ENCODE measurements at places on chromosomes 12 and 14. TPM values are rescaled to one million over a fixed set of nuclear protein-coding genes. Genes with fewer than 3 reads are reported as not detected.

The GUCY2C gene
- total RNA-seq: not detected

The CCDC197 gene
- total RNA-seq: 0.11 TPM

The BRI3BP gene
- total RNA-seq: 39.3 TPM

The CCDC196 gene
- total RNA-seq: not detected

The PMCH gene
- total RNA-seq: 210 TPM

The VRTN gene
- total RNA-seq: not detected

The CNTN1 gene
- not detected for total RNA-seq

The ANKRD52 gene
- 78.0 TPM for total RNA-seq

The TRIM9 gene
- total RNA-seq: 0.46 TPM

The ESRRB gene
- total RNA-seq: 0.23 TPM

The AKAP3 gene
- 0.71 TPM for total RNA-seq

The CLEC12A gene
- 0.30 TPM for total RNA-seq

The PIANP gene
- total RNA-seq: 0.18 TPM

The TBC1D30 gene
- total RNA-seq: 0.84 TPM

The TMTC1 gene
- total RNA-seq: 1.4 TPM

The NEUROD4 gene
- not detected for total RNA-seq

The SLC5A8 gene
- total RNA-seq: not detected

The FOXN4 gene
- total RNA-seq: not detected

The LTBR gene
- total RNA-seq: 0.32 TPM

The ADGRD1 gene
- 7.7 TPM for total RNA-seq

The FITM1 gene
- total RNA-seq: 1.0 TPM

The SIX6 gene
- not detected for total RNA-seq

The ATP2A2 gene
- total RNA-seq: 213 TPM

The CELA1 gene
- total RNA-seq: not detected

All from activated T-helper 2 cell treated with anti-CD3 and anti-CD28 coated beads, Interferon-gamma antibody, Interleukin-2, Interleukin-4, amounts not matched to agents 10 μg/mL and 5 μg/mL and 100 μg/mL, durations not matched to agents 14 hours and 24 hours and 36 hours (primary cell).